T-helper 9 cell (primary cell): ENCODE measurements at places on chromosomes 16 and 17.

DNA sequence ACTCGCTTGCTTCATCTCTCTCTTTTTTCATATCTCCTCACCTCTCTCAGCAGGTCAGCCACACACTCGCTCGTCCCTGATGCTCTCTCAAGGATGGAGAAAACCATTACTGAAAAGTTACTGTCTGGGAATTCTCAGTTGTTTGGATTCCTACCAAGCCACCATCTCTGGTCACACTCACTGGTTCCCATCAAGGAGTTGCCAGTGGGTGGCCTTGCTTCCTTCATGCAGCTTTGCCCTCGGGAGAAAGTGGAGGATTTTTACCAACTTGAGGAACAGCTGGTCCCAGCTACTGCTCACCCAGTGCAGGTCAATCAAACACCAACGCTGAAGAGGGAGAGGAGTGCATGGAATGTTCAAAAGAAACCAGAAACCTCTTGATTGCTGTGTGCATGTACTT is 25.3 kb downstream of the MEOX1 start:
- no peak for DNase-seq

GRCh38 chr17:34527136-34527907 is 52.1 kb upstream of the TMEM132E start:
- DNase-seq = no peak

GRCh38 chr17:51643702-51644490 is 383.6 kb downstream of the UTP18 start:
- no peak for DNase-seq

GRCh38 chr16:85438981-85439685 is 174.0 kb upstream of the GSE1 start:
- no peak for DNase-seq

DNA sequence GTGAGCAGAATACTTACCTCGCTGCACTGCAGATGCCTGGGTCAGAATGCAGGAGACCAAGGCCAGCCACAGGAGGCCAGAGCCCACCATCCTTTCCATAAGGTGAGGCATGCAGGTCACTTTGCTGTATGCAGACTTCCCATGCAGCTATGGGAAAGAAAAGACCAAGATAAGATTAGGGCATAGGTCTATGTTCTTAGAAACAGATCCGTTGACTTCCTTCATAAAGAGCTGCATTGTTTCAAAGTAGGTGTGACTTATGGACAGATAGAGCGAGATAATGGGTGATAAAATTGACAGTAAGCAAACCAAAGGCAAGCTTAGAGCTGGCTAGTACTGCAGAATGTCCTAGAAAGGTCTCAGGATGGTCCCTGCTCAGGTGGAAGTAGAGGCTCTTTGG is 992 bp downstream of the GP2 start:
- DNase-seq = no peak

- no peak for DNase-seq
These were observed 450.6 kb upstream of the PSMD7 start for GRCh38 chr16:73846007-73846330.

- no peak for DNase-seq
These were observed 33.8 kb downstream of the CLEC16A start for GRCh38 chr16:10978124-10978523.

DNA sequence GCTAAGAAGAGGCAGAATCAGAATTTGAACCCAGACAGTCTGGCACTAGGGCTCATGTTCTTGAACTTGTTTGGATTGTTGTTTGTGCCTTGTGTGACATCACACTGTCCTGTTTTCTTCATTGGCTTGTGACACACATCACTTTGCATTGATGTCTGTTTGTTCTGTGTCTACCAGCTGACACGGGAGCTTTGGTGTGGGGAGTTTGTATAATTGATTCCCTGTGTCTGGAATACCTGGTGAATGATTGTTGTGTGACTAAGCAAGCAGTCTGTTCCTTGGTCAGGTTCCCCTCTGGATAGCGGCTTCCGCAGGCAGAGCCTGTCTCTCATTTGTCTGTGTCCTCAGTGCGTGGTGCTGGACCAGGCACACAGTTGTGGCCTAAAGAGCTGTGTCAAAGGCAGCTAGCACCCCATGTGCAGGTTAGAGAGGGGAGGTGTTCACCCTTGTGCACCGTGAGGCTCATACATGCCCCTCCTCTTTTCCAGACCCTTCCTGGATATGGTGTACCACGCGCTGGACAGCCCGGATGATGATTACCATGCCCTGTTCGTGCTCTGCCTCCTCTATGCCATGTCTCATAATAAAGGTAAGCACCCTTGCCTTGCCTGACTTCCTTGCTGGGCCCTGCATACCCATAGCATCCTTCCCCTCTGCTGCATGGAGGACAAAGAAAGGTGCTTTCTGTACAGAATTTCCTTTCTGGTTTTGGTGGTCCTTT is 80.1 kb downstream of the CLEC16A start:
- DNase-seq = no peak

DNA sequence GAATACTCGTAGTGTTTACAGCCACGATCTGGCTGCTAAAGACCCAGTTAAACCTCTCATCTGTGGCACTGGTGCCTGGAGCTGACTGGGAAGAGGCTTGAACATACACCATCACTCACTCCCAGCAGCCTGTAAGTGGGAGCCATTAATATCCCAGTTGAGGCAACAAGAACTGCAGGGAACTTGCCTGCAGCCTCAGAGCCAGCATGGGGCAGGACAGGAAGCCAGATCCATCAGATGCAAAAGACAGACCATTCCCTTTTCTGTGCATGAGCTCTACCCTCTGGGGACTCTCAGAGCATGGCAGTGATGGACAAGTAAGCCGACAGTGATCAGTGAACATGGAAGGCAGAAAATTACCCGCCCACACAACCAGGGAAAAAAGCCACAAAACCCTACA is 91.8 kb downstream of the TMEM132E start:
- no peak for DNase-seq

GRCh38 chr16:79887541-79888540 is 287.3 kb upstream of the MAF start:
- DNase-seq = no peak

DNA sequence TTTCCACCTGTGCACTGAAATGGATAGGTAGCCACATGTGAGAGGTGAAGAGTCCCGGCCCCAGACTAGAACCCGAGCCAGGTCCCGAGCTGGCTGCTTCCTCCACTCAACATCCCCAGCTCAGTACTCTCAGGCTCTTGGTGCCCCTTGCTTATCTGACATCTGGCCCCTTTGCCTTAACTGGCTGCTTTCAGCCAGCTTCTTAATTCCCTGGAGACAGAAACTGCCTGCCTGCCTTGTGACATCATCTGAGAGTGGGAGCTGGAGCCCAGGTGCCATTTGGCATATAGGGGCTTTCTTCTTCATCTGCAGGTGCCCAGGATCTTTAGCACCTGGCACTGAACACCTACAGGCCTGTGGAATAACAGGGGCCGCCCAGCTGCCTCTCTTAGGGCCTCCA is 8.9 kb downstream of the CHAD start:
- no peak for DNase-seq

- no peak for DNase-seq
These were observed 1082.1 kb upstream of the RBFOX1 start for GRCh38 chr16:6250511-6250910.

DNA sequence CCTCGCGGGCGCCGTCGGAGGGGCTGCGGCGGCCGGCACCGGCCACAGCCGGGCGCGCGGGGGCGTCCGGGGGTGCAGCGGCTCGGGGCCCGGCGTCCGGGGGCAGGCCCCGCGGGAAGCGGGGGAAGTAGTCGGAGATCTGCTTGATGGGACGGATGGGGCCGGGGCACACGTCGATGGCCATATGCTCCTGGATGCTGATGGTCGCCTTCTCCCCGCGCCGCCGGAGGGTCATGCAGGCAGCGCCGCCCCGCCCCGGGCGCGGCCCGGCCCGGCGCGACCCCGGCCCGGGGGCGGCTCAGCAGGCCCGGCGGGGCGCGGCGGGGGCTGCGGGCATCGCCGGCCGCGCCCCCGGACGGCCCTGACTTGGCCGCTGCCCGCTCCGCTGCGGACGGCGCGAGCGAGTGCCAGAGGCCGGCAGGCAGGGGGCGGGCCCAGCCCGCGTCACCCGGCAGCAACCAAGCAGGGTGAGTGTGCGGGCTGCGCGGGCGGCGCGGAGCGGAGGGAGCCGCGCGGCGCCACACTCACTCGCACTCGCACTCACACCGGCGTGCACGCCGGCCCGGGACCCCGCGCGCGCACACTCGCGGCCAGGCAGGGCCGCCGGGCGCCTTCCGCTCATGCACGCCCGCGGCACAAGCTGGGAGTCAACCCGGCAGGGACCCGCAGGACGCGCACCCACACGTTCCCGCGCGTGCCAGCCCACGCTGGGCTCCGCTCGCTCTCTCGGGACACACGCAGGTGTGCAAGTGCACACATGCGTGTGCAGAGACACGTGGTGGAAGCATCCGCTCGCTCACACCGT is at the start of gene DOC2B:
TSS of gene DOC2B (minus strand) at position 406 of the 805 bp plus-strand sequence. CDS start at position 235, 171 bp downstream.
- DNase-seq = no peak

GRCh38 chr17:44968225-44969143 is at the start of gene C1QL1:
TSS of gene C1QL1 (minus strand) at chr17:44968303. CDS start at chr17:44968048, 255 bp downstream.
- DNase-seq = peak; percentile 79

- DNase-seq = no peak
These were observed 170.0 kb upstream of the GSE1 start for GRCh38 chr16:85443116-85443515.

DNA sequence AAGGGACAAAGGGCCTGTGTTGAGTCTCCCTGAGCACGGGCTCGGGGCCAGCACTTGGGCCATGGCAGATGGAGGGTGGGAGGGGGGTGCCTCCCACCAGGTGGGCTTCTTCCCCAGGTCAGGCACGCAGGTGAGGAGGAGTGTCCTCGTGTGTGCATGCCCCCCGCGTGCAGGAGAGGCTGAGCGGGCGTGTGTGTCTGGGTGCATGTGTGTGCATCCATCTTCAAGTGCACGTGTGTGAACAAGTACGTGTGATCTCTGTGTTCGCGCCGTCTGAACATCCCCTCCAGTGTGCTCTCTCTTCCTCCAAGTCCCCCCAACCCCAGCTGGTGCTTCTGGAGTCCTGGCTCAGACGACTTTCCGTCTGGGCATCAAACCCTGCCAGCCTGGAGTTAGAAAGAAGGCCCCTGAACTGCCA is 2.7 kb upstream of the ZG16B start:
- no peak for DNase-seq

- DNase-seq = no peak
These were observed 239.6 kb downstream of the SOX9 start for GRCh38 chr17:72360386-72360940.

GRCh38 chr17:45646288-45646988 is 137.7 kb upstream of the CRHR1 start:
- no peak for DNase-seq

GRCh38 chr16:53257001-53257400 is 177.3 kb upstream of the RBL2 start:
- DNase-seq = no peak

DNA sequence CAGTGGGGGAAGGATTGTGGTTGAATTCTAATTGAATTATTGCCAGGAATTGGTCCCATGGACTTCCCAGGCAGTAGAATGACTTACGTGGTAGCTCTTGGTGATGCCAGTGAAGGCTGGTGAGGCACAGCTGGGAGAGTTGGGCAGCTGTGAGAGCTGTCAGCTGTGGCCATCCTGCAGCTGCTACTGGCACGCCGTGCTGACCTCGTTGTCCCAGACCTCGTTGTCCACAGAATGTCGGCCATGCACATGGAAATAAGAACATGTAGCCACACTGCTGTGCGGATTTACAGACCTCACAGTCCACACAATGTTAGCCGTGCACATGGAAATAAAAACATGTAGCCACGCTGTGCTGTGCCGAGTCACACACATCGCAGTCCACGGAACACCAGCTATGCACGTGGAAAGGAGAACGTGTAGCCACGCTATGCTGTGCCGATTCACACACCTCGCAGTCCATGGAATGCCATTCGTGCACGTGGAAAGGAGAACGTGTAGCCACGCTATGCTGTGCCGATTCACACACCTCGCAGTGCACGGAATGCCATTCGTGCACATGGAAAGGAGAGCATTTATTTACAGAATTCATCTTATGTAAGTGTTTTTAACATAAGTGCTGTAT is 59.2 kb downstream of the BANP start:
- no peak for DNase-seq

DNA sequence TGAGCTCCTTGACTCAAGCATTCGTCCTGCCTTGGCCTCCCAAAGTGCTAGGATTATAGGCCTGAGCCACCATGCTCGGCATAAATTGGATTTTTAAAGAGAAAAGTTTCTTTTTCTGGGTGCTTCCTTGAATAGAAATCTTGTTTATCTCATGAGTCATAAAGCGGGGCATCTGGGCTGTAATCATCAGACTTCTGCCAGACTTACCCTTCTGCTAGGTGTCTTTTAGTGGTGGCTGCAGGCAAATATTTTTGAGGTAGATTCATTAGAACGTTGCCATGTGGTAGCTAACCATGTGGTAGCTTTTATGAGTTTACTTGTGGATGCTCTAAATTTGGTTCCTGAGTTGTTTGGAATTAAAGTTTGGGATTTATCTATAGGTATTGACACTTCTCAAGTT is 13.4 kb downstream of the PGS1 start:
- DNase-seq = no peak

DNA sequence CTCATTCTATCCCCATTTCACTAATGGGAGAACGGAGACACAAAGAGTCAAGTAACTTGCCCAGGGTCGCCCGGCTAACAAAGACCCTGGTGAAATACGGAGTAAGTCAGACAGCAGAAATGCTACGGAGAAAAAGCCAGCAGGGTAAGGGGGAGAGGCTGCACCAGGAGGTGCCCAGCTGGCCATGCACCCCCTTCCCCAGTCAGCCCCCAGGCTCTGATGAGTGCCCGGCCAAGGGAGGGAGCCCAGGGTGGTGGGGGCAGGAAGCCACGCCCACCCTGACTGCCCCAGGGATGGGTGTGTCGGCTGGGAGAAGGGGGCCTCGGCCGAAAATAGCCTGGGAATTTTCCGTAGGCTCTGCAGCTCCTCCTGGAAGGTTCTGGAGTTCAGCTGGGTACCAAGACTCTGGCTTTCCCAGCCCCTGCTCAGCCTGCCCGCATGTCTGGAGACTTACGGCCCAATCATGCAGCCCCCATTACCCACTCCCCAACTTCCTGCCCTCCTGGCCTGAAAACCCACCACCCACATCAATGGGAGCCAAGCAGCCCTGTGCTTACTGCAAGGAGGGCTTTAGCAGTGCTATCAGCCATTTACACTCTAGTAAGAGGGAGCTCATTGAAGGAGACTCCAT is 4.2 kb downstream of the CARHSP1 start:
- DNase-seq = no peak

- no peak for DNase-seq
These were observed 247.0 kb upstream of the CIBAR2 start for GRCh38 chr16:85359147-85359822.

- DNase-seq = peak; percentile 59
These were observed 7.3 kb downstream of the ABI3 start for GRCh38 chr17:49217651-49218413.

- no peak for DNase-seq
These were observed 226.5 kb upstream of the MPHOSPH6 start for GRCh38 chr16:82396509-82396908.

GRCh38 chr17:16466407-16466806 is 25.6 kb downstream of the LRRC75A start:
- no peak for DNase-seq
